ENCODE measurements at places on chromosomes 12 and 14.

DNA sequence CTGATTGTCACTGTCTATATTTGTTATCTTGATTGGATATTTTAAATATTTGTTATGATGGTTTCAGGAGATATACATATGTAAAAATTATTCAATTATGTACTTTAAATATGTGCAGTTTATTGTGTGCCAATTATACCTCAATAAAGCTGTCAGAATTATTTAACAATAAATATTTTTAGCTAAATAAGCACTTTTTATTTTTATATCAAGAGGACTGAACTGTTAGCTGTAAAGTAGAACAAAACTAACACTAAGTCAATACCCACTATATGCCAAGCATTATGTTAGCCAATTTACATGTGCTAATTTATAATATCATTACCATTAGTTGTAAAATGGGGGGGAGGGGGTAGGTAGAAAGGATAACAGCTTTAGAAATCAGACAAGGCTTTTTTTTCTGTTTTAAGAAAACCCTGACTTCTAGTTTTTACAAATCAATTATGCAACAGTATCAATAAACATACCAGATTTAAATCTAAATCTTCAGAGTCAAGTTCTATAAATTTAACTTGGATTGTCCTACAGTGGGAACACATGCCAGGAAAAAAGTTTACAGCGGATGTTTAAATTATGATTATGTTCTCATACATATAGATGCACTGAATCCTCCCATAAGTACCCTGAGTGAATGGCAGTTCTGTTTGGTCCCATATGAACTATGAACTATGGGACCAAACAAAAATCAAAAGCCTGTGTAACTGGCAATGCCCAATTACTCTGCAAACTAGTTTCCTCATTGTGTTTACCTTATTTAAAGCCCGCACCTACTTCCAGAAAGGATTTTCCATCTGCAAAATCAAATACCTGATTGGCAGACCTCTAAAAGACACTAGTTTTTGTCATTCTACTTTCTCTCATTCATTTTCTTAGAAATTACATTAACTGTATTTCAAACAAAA is 2.8 kb downstream of the RALGAPA1 start:
- no peak for DNase-seq

GRCh38 chr14:30389134-30389876 is 169.7 kb upstream of the G2E3 start:
- peak; percentile 6 for DNase-seq

GRCh38 chr12:52180971-52181628 is 10.7 kb downstream of the KRT80 start:
- no peak for DNase-seq

DNA sequence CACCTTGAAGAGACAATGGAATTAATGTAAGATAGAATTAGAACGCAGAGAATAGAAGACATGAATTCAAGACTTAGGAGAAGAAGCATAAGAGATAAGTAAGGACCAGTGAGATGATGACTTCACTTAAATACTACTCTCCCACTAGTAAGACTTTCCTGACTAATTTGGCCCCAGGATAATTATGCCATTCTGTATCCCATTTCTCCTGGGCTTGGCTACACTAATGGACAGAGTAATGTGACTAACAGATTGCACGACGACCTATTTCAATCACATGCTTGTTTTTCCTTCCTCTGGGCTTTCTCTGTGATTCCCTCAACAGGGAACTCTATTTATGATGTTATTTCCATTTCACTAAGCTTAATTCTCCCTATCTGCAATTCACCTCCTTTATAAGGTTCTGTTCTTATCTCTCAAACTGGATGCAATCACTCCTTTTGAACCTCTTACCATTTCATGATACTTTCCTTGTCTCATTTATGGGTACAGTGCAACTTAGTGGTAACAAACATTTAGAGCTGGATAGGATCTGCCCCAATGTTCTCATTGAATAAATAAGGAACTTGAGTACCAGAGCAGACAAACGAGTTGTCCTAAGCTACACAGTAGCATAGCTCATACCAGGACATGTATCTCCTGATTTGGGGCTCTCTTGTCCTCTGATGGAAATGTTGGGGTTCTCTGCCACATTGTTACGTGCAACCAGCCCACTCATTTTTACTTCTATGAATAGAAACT is 102.7 kb downstream of the BTG1 start:
- DNase-seq: no peak

DNA sequence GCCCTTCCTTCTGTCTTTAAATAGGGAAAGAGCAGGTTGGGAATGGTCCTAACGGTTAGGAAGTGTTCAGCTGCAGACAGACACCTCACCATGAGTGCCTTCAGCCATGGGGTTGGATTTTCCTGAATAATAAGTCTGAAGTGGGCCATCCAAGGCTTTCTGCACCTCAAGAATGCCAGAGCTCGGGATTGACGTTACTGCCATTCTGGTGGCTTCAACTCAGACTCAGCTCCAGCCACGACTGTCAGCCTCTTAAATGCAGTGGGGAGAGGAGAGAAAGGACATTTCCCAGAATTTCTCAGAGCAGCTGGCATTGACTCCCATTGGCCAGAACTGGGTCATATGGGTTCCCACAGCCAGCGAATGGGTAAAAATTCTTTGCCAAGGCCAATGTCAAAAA is 363.4 kb downstream of the MED13L start:
- no peak for DNase-seq

DNA sequence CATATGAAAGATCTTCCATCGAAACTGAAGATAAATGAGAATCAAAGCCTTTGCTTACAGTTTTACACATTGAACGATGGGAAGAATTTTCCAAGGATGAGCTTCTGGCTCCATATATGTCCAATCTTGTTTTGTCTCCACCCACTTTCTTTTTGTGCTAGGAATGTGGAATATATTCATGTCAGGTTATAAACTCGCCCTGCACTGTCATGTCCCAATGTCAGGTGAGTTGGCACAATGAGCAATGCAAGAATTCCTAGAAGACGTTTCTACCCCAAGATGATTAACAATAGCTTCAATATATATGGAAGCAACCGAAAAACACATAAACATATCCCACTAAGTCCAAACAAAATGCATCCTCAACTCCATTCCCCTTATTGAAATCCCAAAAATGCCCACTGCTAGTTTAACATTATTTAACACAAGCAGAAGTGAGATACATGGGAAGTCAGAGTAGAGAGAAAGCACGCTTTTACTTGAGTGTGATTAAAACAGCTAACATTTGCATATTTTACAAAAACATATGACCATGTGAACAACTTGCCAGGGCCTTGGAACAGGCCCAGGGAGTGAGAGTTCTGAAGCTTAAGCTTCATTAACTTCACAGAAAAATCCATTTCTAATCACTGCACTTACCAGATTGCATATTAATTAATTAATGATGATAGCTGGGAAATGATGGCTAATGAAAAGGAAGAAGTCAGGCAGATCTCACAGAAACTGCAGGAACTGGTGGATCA is 233.9 kb downstream of the GXYLT1 start:
- DNase-seq: no peak

GRCh38 chr12:48873096-48873495 is 7.4 kb upstream of the RND1 start:
- no peak for DNase-seq

- no peak for DNase-seq
Measured at GRCh38 chr14:73746520-73747378, 32.6 kb upstream of the PNMA1 start.

GRCh38 chr14:74134484-74134883 is 49.7 kb downstream of the LIN52 start:
- DNase-seq: no peak

GRCh38 chr12:48857278-48857994 is 5.5 kb upstream of the DDX23 start:
- DNase-seq: no peak

DNA sequence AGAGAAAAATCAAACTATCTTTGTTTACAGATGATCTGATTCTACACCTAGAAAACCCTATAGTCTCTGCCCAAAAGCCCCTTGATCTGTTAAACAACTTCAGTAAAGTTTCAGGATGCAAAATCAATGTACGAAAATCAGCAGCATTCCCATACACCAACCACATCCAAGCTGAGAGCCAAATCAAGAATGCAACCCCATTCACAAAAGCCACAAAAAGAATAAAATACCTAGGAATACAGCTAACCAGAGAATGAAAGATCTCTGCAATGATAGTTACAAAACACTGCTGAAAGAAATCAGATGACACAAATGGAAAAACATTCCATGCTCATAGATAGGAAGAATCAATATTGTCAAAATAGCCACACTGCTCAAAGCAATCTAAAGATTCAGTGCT is 265.7 kb downstream of the AEBP2 start:
- DNase-seq: no peak

GRCh38 chr12:113468365-113469223 is 3.1 kb downstream of the LHX5 start:
- DNase-seq: no peak

DNA sequence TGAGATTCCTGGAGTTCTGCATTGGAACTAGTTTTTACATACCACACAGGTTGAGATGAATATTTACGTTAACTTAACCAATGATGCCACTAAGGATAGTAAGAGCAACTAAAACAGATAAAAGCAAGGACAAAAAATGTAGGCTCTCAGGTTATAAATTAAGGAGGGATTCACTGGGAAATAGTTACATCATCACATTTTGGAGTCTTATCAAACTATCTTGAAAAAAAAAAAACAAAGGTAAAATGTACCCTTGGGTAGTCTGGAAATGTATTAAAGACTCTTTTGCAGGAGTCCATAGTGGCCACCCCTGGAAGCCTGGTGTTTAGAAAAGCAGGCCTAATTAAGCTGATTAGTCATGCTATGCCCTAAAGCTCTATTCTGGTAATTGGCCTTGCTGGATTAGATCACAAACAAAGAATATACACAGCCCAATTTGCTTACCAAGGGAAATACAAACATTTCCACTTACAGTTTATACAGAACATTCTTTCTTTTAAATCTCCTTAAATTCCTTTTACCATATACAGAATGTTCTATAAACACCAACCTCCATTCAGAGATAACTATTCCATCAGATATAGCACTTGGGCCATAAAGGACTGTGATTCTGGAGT is 39.3 kb downstream of the SLC25A47 start:
- no peak for DNase-seq

- DNase-seq: no peak
Measured at GRCh38 chr12:46360908-46361666, 11.5 kb downstream of the SLC38A2 start.

DNA sequence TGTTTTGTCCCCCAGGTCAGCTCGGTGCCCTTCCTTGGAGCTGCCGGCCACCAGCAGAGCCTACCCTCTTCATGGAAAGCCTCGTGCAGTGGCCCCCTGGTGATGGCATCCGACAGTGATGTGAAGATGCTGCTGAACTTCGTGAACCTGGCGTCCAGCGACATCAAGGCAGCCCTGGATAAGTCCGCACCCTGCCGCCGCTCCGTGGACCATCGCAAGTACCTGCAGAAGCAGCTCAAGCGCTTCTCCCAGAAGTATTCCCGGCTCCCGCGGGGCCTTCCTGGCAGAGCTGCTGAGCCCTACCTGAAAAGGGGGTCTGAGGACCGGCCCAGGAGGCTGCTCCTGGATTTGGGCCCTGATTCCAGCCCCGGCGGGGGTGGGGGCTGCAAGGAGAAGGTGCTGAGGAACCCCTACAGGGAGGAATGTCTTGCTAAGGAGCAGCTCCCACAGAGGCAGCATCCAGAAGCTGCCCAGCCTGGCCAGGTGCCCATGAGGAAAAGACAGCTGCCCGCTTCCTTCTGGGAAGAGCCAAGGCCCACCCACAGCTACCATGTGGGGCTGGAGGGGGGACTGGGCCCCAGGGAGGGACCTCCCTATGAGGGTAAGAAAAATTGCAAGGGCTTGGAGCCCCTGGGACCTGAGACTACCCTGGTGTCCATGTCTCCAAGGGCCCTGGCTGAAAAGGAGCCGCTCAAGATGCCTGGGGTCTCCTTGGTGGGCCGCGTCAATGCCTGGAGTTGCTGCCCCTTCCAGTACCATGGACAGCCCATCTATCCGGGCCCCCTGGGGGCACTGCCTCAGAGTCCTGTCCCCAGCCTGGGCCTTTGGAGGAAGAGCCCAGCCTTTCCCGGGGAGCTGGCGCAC is 1.3 kb downstream of the FAM181A start:
- DNase-seq: no peak

DNA sequence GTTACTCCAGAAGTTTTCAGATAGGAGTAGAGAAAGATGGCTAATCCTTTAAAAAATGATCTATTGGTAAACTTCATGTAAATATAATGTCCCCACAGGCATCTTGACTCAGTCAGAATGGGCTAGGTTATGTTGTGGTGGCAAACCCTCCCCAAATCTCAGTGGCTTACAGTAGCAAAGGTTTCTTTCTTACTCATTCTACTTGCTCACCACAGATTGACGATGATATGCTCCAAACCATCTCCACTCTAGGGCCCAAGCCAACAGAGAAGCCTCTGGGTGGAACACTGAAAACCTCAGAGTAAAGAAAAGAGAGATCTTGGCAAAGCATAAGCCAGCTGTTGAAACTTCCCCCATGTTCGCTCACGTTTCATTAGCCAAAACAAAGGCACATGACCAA is 146.4 kb downstream of the EMP1 start:
- DNase-seq: no peak

DNA sequence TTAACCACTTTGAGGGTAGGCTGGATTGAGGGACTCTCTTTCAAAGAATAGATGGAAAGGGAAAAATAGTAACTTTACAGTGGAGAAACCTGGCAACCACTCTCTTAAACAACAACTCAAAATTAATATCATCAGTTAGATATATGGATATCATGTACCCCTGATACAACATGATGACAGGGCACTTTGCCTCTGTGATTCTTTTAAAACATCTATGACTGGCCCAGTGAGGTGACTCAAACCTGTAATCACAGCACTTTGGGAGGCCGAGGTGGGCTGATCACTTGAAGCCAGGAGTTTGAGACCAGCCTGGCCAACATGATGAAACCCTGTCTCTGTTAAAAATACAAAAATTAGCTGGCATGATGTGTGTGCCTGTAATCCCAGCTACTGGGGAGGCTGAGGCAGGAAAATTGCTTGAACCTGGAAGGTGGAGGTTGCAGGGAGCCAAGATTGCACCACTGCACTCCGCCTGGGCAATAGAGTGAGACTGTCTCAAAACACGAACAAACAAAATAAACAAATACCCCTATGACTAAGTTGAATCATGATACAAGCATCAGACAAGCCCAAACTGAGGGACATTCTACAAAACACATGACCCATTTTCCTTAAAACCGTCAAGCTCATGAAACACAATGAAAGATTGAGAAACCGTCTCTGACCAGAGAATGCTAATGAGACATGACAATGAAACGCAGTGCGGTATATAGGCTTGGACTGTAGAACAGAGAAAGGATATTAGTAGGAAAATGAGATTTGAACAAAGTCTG is 26.4 kb upstream of the SLC7A8 start:
- no peak for DNase-seq
